Activated CD4-positive, alpha-beta T cell treated with anti-CD3 and anti-CD28 coated beads, Interleukin-2, amount 50 U/mL, for 24 hours (primary cell): ENCODE measurements at places on chromosomes 6 and 20.

GRCh38 chr6:157505912-157506491 lies 125.0 kb downstream of the ZDHHC14 start:
- DNase-seq = no peak

- DNase-seq = no peak
Measured at GRCh38 chr20:62395311-62396242, 8.7 kb downstream of the RPS21 start.

- DNase-seq = no peak
Measured at GRCh38 chr20:19765266-19765665, 7.2 kb downstream of the RIN2 start.

GRCh38 chr20:47421076-47421475 lies 64.6 kb upstream of the ZMYND8 start:
- no peak for DNase-seq
